ENCODE measurements at places on chromosomes 3 and 15.

DNA sequence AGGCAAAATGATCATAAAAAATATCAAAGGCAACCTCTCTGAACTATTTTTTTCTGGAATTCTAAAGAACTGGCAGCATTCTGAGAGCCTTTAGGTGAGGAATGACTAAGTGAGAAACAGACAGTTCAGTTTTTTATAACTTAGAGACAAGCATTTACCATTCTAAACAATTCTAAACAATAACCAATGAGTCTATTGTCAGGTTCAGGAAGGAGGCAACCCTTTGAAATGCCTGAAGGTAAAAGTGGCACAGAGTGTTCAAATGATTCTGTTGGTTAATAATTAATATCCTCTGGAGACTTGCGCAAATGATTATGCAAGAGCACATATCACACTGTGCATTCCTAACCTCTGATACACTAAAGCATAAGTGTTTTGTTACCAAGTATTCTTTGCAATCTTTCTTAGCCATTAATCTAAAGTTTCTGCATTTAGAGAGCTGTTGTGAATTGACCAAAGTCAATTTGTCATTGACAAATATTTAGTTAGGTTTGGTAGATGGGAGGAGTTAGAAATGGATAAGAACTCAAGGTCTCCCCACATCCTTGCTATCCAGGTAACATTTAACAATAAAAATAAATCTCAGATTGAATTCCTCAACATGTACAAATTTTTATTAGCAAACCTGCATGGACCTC, 9.2 kb upstream of the TGFBR2 start:
- DNase-seq, result no peak

DNA sequence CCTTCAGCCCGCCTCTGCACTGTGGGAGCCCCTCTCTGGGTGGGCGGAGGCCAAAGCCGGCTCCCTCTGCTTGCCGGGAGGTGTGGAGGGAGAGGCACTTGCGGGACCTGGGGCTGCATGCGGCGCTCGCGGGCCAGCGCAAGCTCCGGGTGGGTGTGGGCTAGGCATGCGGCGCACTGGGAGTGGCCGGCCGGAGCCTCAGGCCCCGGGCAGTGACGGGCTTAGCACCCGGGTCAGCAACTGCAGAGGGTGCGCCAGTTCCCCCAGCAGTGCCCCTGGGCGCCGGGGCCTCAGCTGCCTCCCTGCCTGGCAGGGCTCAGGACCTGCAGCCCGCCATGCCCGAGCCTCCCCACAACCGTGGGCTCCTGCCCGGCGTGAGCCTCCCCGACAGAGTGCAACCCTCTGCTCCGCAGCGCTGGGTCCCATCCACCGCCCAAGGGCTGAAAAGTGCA, 98.9 kb upstream of the POU1F1 start:
- no peak for DNase-seq

DNA sequence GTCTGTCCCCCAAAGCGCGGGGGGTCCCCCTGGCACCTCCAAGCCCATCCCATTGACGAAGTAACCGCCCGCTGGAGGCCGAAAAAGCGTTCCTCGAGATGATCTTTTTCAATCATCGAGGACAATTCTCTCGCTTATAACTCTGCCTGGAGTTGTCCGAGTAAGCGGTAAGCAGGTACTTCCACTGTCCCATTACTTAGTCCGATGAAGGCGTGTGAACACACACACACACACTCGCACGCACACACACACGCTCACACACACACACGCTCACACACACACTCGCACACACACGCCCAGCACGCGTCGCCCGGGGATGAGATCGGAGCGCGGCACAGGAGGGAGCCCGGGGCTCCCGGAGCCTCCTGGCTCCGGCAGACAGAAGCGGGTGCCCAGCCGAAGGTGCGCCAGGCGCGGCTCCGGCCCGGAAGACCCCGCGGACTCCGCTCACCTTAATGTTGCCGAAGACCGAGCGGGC, 430 bp downstream of the SLCO2A1 start:
- no peak for DNase-seq

DNA sequence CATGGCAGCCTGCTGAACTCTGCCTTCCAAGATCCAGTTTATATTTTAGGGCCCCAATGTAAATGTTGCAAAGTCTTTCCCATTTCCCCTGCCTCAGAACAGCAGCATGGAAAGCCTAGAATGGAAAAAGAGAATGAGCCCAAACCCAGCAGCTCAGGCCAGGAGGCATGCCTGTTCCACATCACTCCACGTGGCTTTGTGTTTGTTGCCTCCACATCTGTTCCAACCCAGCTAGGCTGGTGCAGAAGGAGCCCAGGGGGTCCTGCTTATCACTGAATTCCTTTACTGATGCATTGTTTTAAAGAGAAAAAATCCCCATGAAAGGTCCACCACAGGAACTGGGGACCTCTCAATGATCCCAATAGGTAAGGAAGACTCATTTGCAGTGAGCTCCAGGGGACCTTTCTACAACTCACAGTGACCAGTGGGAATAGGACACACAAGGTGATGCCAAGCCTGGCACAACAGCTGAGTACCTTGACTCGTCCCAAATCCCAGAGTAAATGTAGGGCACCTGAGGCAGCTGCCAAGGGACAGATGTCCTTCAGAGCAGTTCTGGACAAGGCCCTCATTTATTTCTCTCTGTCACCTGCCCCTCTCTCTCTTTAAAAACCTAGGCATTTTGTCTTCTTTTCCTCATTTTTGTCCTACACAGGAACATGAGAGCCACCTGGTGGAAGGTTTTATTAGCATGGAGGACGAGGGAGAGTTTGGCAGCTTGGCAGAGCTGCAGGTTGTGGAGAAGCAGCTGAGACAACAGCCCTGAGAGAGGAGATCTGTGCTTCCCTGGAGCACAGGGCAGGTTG, 41.7 kb upstream of the ADAMTS17 start:
- DNase-seq, result no peak

DNA sequence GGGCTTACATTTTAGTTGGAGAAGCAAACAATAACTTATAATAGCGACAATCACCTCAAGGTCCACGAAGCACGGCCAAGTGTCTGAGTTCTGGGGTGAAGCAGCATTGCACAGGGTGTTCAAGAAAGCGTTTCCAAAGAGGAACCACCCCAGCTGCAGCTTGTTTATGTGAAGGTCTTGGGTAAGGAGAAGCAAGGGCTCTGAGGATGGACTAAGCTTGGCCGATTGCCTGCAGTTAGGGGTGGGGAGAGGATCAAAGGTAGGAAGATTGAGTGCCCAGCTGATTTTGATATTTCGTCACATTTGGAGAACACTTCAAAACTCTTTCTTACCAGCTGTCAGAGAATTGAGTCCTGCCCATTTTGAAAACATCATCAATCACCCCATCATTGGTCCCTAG, 321.6 kb upstream of the DNAJC19 start:
- no peak for DNase-seq

DNA sequence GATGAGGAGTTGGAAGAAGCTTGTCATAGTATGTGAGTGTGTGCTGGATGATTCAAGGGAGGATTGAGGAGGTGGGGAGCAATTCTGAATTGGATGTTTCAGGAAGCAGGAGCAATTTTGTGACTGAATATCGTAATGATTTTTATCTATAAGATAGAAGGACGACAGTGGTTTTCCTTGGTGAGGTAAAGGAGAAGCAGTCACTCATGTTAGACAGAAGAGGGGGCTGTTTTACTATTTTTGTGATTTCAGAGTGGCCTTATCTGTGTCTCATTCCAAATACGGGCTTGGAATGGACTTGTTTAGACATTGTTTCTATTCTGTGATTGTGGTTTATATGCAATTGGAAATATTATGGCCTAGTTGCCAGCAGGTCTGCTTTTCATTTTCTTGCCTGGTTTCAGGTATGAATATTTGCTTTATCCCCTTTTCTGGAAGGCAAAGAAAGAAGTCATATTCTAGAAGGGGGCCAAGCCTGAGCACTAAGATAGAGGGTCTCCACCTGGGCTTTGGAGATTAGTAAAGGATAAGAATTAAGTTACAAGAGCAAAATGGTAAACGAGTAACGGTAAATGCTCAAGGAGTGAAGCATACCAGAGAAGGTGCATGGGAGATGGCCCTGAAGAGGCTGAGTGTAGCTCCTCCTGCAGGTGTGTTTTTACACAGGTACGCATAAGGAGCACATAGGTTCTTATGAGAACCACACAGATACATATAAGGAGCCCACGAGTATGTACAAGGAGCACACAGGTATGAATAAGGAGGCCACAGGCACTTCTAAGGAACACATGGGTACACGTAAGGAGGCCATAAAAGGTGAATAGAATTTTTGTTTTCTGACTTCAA, 124.6 kb upstream of the KCNAB1 start:
- no peak for DNase-seq
